Peyer's patch (tissue), 4 donors: ENCODE measurements at places on chromosomes 2 and 18. TPM values are rescaled to one million over a fixed set of nuclear protein-coding genes. Genes with fewer than 3 reads are reported as not detected.

Gene POTEJ
- 1.7 TPM for total RNA-seq

DNA sequence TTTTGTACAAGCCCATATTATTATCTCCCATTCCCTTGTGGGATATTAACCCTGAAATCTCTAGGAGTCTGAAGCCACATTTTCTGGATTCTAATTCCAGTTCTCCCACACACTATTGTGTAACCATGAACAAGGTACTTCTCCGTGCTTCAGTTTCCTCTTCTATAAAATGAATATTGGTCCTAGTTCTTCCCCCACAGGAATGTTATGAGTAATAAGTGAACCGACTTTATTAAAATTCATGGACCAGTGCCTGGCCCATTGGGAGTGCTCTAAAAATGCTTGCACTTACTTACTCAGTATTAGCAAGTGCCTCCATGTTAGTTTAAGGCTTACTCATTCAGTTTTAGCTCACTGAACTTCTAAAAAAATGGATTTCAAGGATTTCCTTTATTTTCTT, 1.4 kb upstream of the ACMSD start:
- no peak for DNase-seq

- DNase-seq = no peak
Observed at GRCh38 chr2:200618590-200619021, 32.8 kb downstream of the AOX1 start.

Gene PMAIP1
- total RNA-seq = not detected

- no peak for DNase-seq
Observed at GRCh38 chr2:130251873-130252620, 53.8 kb upstream of the TUBA3E start.

Gene ABHD1
- total RNA-seq = not detected

GRCh38 chr18:46291149-46291548, 187.0 kb downstream of the HAUS1 start:
- DNase-seq = no peak

- DNase-seq = no peak
Observed at GRCh38 chr2:169776252-169776761, 22.4 kb upstream of the SSB start.

Gene NCKAP1
- total RNA-seq = 81.2 TPM

DNA sequence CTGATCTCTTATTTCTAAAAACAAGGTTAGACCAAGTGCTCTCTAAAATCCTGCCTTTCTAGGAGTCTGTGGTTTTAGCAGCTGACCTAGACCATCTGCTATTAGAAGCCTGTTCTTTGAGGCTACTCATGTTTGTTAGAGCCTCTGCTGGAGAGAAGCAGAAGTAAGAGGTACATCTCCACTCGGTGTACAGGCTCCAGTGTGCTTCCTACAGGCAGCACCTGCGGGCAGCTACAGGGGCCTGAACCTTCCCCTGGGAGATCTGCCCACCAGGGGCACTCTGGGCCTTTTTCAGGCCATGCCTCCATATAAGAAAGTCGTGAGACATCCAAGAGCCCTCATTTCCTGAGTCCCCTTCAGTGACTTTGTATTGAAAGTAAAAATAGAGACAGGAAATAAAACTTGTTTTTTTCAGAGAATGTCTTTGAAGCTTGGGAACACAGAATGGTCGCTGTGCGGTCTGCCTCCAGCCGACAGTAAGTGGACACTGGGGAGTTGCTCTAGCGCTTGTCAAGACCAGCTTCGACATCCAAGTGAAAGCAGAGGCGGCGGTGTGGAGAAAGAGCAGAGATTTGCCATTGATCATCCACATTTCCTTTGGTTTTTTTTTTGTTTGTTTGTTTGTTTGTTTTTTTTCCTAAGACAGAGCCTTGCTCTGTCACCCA, 31.7 kb downstream of the ONECUT2 start:
- DNase-seq = no peak

DNA sequence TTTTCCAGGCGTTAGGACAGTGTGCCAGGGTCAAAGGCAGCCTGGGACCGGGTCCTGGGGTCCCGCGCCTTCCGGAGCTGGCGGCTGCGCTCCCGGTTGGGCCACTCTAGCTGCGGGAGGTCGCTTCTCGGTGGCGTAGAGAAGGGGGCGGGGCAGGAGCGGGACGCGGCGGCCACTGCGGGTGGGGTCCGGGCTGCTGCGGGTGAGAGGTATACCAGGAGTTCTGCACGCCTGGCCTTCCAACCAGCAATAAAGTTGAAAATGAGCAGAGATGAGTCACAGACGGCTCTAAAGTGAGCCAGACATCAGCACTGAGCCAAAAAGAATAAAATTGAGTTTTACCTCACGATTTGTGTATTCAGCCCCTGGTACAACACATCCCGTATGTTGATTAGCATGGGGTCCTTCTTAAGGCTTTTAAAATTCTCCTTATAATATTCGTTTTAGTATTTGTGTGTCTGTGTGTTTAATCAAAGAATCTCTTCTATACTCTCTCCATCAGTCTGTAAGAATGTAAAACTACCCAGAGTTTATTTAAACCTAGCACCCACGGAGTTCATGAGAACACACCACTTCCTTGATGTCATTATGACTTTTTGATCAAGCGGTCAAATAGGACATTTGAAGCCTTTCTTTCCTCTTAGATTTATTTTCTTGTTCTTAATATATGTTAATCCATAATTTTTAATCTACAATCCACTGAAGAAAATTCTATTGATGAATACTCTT, at the start of gene C1GALT1C1L:
C1GALT1C1L (minus strand) TSS at position 108 of the 729 bp plus-strand sequence; CDS start at position 1, 107 bp downstream.
- peak; percentile 68 for DNase-seq

DNA sequence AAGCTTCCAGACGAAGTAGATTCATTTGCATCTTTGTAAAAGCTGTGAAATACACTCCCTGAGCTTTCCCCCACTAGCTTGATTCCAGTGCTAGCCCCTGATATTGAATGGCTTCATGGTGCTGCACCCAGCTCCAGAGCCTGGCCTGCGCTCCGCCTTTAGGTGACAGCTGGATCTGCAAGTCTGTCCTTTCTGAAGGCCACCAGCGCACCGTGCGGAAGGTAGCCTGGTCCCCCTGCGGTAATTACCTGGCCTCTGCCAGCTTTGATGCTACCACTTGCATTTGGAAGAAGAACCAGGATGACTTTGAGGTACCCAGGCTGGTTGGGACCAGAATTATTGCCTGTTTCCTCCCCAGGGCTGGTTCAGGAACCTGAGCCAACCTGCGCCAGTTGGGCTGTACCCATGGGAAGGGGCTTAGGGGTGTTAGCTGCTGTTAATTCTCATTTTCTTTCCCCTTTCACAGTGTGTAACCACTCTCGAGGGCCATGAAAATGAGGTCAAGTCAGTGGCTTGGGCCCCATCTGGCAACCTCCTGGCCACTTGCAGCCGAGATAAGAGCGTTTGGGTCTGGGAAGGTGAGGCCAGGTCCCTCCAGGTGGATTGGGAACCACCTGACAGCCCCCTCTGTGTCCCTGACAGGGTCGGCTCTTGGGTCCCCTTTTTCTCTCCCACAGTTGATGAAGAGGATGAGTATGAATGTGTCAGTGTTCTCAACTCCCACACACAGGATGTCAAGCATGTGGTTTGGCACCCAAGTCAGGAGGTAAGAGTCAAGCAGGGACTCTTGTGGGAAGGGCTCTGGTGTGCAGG, 1.3 kb downstream of the CIAO1 start:
- DNase-seq = peak; percentile 72

Gene ALPG
- total RNA-seq = not detected

- DNase-seq = no peak
Observed at GRCh38 chr2:150421126-150421651, 66.3 kb downstream of the RND3 start.

DNA sequence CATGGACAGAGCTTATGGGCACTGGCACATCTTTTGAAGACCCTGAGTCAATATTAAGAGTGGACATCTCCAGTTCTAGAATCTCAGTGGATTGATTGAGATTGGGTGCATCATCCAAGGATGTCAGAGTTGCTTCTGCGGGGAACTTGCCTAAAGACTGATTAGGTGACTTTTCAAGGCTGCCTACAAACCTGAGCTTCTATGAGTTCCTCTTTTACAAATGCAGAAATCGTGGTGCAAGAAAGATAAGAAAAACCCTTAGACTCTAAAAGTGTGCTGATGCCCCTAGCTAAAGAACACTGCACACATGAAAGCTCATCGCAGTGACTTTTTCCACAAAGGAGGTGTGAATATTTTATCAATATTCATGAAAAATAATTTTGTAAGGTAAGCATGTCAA, 86.8 kb upstream of the NEDD4L start:
- no peak for DNase-seq

Gene ARL4C
- 4.9 TPM for total RNA-seq

- DNase-seq = no peak
Observed at GRCh38 chr2:102975996-102976975, 214.5 kb downstream of the TMEM182 start.

- DNase-seq = no peak
Observed at GRCh38 chr2:210157526-210157925, 13.7 kb downstream of the KANSL1L start.

Gene POTEI
- total RNA-seq = not detected
